Hematopoietic multipotent progenitor cell treated with erythropoietin and hydrocortisone succinate and interleukin-3 and kit ligand, for 4 days (in vitro differentiated cells): ENCODE measurements at places on chromosomes 7 and 10.

DNA sequence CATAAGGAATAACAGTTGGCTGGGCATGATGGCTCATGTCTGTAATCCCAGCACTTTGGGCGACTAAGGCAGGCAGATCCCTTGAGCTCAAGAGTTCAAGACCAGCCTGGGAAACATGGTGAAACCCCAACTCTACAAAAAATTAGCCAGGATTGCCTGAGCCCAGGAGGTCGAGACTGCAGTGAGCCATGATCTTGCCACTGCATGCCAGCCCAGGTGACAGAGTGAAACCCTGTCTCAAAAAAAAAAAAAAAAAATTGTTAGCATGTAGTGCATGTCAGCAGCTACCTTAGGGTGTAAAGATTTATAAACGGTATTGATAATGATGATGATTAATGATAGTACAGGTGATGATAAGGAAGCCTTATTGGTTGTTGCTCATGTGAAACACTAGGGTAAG, 331.2 kb upstream of the FZD1 start:
- DNase-seq, result no peak

DNA sequence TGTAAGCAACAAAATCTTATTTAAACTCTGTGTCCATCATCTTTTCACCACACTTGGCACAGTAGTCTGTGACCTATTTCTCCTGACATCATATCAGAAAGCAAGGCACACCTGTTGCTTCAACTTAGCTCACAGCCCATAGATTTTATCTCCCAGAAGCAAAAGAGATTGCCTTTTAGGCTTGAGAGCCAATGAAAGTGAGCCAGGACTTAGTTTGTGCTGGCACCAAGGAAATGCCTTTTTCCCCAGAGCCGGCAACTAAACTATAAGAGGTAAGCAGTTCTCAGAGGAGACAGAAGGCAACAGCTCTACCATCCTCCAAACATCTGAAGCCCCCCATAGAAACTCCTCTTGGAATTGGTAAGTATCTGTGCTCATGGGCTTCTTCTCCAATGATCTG, at the start of gene ACSM6:
Gene ACSM6, plus strand, starts transcription at position 295 of the 400 bp plus-strand sequence. CDS start 248 bp downstream, outside the sequence.
- DNase-seq, result no peak

DNA sequence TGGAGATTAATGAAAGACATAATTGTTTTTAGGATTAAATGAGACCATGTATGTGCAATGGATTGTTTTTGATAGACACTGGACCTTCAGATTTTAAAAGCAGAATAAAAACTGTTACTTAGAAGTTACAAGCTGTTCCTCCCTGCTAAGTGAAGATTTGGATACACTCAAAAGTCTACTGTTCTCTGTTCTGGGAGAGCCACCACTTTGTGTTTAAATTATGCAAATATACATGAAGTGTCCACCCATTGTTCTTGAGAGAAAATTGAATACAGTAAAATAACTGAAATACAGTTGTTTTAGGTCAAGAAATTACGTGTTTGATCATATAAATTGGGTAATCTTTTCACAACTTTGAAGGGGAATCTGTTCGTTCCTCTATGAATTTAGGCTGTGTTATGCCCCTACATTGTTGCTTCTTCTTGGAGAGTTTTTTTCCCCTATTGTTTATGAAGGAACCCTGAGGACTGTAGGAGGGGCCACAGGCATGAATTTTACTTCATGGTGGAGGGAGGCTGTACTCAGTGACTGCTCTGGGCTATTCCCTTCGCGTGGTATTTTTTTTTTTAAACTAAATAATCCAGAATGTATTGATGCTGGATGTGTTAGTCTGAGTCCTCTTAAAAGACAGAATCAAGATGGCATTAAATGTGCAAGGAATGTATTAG, 18.6 kb upstream of the VCL start:
- DNase-seq, result no peak

DNA sequence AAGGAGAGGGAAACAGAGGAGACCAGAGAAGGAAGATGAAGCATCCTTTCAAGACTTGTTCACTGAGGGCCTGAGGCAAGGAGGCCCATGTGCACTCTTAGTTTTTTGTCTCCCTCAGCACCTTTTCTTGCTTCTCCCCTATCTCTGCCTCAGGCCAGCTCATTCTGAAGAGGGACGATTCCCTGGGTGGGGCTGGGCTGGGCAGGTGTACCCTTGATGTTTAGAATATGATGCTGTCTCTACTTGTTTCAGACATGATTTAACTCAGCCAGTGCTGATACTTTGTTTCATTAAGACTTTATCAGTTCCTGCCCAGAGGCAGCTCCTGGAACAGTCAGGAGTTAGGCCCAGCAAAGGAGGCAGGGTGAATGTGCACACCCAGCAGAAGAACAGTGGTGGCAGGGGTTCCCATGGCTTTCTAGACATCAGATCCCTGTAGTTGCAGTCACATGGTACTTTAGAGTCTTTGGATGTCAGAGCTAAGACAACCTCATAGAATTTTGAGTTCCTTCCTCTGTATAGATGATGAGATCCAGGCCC, 3.4 kb downstream of the PRXL2A start:
- peak; percentile 58 for DNase-seq

- DNase-seq, result peak; percentile 93
Measured at GRCh38 chr7:105678811-105679495, 97.7 kb upstream of the EFCAB10 start.

- no peak for DNase-seq
Measured at GRCh38 chr10:314871-315270, 179.6 kb downstream of the ZMYND11 start.

GRCh38 chr7:154289119-154289518, 236.9 kb downstream of the DPP6 start:
- no peak for DNase-seq

- DNase-seq, result peak; percentile 27
Measured at GRCh38 chr7:105743351-105744090, 132.9 kb downstream of the ATXN7L1 start.
